ENCODE measurements at places on chromosomes 3 and 15. TPM values are rescaled to one million over a fixed set of nuclear protein-coding genes. Genes with fewer than 3 reads are reported as not detected.
A peak's percentile ranks its signal among the peaks of the same experiment; 100 is the strongest.

Gene ISG20
- 2.9 TPM for total RNA-seq

Gene NLGN1
- 14.8 TPM for total RNA-seq

Gene UBA7
- total RNA-seq: 0.34 TPM

Gene HOMER2
- 26.2 TPM for total RNA-seq

Gene ARL8B
- 25.8 TPM for total RNA-seq

Gene GPR62
- 0.19 TPM for total RNA-seq

Gene CHDH
- 10.3 TPM for total RNA-seq

Gene KIF23
- 77.4 TPM for total RNA-seq

Gene RASA2
- 15.9 TPM for total RNA-seq

- H3K36me3 ChIP-seq: no peaks in the 10 kb centered on the region
- H3K4me3 ChIP-seq: no peak overlapping the region
- no peaks in the 10 kb centered on the region for H3K4me1 ChIP-seq
- no peaks in the 10 kb centered on the region for H3K27me3 ChIP-seq
- no peak overlapping the region for H3K27ac ChIP-seq
Measured at GRCh38 chr15:36964626-36965025, 135.7 kb downstream of the MEIS2 start.

DNA sequence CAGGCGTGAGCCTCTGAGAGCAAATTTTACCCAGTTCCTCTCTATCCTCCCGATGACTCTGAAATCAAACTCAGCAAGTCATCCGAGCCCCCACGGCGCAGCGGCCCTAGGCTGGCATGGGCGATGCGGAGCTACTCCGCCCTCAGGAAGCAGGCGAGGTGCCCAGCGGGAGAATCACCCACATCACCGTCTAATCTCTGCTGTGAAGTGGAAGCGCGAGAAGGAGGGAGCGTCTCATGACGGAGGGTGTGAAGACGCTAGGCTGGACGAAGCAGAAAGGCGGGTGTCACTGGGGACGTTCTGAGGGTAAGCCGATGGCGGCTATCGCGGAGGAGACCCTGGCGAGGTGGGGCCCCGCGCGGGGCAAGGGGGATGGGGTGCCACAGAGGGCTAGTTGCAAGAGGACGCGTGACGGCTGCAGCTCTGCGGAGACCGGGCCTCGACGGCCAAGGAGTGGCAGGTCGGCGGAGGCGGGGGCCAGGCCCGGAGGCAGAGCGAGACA, 9.1 kb upstream of the GNAI2 start:
- no peak overlapping the region for H3K27ac ChIP-seq
- H3K36me3 ChIP-seq: no peaks in the 10 kb centered on the region
- peak overlapping the region; percentile 28 for H3K4me3 ChIP-seq
- no peak for DNase-seq

GRCh38 chr3:56219894-56220805, 248.1 kb downstream of the ERC2 start:
- H3K4me1 ChIP-seq: no peaks in the 10 kb centered on the region
- H3K36me3 ChIP-seq: no peaks in the 10 kb centered on the region
- no peak overlapping the region for H3K27ac ChIP-seq
- no peaks in the 10 kb centered on the region for H3K27me3 ChIP-seq

DNA sequence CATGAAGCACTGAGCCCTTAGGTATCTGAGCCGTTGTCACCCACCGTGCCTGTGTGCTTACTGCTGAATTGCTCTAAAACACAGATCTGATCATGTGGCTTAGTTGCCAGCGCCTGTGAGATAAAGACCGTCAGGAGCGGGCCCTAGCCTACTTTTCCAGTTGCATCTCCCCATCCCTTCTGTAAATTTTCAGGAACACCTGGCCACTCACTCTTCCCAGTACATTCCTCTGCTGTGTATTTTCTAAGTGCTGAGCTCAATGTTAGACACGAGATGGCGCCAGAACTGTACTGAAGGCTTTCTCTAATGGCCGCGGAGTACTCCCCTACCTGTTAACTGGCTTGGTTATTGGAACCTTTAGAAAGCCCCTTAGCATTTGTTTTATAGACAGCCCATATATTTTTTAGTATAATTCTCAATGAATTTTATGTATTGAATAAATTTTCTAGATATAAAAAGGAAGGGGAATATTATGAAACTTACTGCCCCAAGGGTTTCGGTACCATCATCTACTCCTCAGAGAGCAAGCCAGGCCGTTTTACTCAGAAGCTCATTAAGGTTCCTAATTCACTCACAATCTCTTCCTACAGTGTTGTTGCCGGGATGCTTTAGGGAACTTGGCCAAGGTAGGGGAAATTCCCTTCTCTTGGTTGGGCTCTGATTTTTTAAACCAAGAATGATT, 16.7 kb upstream of the WNT7A start:
- no peak overlapping the region for H3K4me3 ChIP-seq
- no peak overlapping the region for H3K27ac ChIP-seq
- no peaks in the 10 kb centered on the region for H3K36me3 ChIP-seq
- DNase-seq: no peak
- H3K4me1 ChIP-seq: peaks cover 13% of the 10 kb centered on the region
- H3K27me3 ChIP-seq: peaks cover 22% of the 10 kb centered on the region

GRCh38 chr3:185251272-185251671, 2.6 kb downstream of the EHHADH start:
- no peak for DNase-seq
- no peak overlapping the region for H3K4me3 ChIP-seq
- no peak overlapping the region for H3K27ac ChIP-seq

DNA sequence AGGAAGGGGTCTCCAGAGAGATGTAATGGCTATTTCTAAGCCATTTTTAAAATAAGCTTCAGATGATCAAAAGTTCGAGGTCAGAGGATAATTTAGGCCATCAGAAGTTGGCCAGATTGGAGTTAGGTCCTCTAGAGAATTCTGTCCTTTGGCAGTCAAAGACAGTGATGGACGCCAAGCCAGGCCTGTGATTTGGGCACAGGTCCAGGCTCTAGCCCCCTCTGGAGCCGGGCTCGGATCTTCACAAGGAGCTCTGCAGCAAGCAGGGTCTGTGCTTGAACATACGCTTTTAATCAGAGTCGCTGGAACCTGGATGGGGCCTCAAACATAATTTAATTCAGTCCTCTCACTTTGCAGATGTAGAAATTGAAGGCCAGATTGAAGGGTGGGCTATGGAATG, 151.4 kb upstream of the BCL6 start:
- no peaks in the 10 kb centered on the region for H3K27me3 ChIP-seq
- H3K36me3 ChIP-seq: no peaks in the 10 kb centered on the region
- no peak for DNase-seq
- no peak overlapping the region for H3K27ac ChIP-seq
- H3K4me1 ChIP-seq: no peaks in the 10 kb centered on the region

GRCh38 chr15:58771621-58772250, 634 bp downstream of the MINDY2 start:
- DNase-seq: no peak
- H3K4me1 ChIP-seq: no peaks in the 10 kb centered on the region
- H3K27me3 ChIP-seq: no peaks in the 10 kb centered on the region
- H3K36me3 ChIP-seq: no peaks in the 10 kb centered on the region

GRCh38 chr15:67922971-67923945, 83.4 kb upstream of the RNU6-1 start:
- no peaks in the 10 kb centered on the region for H3K27me3 ChIP-seq
- H3K36me3 ChIP-seq: no peaks in the 10 kb centered on the region
- no peaks in the 10 kb centered on the region for H3K4me1 ChIP-seq
- no peak overlapping the region for H3K27ac ChIP-seq
- H3K4me3 ChIP-seq: no peak overlapping the region

DNA sequence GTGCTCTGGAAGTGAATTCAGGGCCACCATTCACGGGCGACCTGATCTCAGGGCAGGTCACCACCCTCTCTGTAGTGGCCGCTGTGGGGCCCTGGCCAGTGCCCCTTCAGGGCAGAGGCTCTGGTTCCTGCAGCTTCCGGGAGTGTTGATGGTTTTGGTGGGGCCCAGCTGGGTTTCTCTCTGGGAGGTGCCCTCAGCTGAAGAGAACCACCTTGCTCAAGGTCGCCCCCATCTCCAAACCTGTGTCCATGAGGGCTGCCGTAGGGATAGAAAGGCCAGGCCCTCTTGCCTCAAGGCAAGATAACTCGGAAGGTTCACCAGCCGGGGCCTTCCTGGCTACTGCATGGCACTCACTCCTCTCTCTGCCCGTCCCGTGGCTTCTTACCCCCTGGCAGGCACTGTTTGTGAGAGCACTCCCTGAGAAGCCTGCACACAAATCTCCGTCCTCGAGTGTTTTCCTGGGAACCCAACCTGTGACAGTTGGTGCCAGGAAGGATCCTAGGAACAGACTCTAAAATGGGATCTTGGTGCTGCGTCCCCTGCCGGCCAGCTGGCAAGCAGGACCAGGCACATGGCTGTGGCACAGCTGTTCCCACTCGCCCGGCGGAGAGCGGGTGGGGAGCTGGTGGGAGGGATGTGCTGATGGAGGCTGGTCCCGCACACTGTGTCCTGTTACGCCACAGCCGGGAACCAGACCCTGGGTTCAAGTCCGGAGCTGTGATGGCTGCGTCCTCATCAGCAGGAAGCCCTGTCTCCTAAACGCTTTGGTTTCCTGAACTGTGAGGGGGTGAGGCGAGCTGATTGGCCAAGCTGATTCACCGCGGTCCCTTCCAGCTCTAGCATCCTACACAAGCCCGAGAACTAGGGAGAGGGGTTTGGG, 23.2 kb upstream of the PIGZ start:
- peak; percentile 44 for DNase-seq
- H3K27me3 ChIP-seq: no peaks in the 10 kb centered on the region
- H3K4me1 ChIP-seq: peaks cover 3% of the 10 kb centered on the region
- no peak overlapping the region for H3K27ac ChIP-seq
- no peaks in the 10 kb centered on the region for H3K36me3 ChIP-seq

- no peak overlapping the region for H3K4me3 ChIP-seq
- H3K4me1 ChIP-seq: no peaks in the 10 kb centered on the region
- no peaks in the 10 kb centered on the region for H3K36me3 ChIP-seq
- H3K27ac ChIP-seq: no peak overlapping the region
Measured at GRCh38 chr3:123394391-123395020, 54.4 kb downstream of the ADCY5 start.

DNA sequence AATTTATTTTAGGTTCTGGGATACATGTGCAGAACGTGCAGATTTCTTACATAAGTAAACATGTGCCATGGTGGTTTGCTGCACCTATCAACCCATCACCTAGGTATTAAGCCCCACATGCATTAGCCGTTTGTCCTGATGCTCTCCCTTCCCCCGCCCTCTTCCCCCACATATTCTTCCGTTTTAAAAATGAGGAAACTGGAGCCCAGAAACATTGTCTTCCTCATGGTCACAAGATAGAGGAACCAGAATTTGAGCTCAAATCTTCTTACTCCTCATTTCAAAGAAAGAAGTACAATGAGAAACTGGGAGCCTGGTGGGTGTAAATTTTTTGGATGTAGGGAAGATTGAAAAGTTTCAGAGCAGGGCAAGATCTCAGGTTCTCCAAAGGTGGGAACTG, 56.1 kb upstream of the USP3 start:
- H3K36me3 ChIP-seq: no peaks in the 10 kb centered on the region
- no peaks in the 10 kb centered on the region for H3K27me3 ChIP-seq
- no peak overlapping the region for H3K27ac ChIP-seq
- no peak for DNase-seq
- H3K4me1 ChIP-seq: no peaks in the 10 kb centered on the region

GRCh38 chr15:63995789-63996188, 50.5 kb downstream of the DAPK2 start:
- no peaks in the 10 kb centered on the region for H3K27me3 ChIP-seq
- no peaks in the 10 kb centered on the region for H3K36me3 ChIP-seq
- H3K27ac ChIP-seq: no peak overlapping the region
- no peak overlapping the region for H3K4me3 ChIP-seq
- no peak for DNase-seq
- H3K4me1 ChIP-seq: no peaks in the 10 kb centered on the region

- no peaks in the 10 kb centered on the region for H3K36me3 ChIP-seq
- H3K27me3 ChIP-seq: no peaks in the 10 kb centered on the region
- no peak for DNase-seq
- H3K27ac ChIP-seq: no peak overlapping the region
- H3K4me1 ChIP-seq: no peaks in the 10 kb centered on the region
- no peak overlapping the region for H3K4me3 ChIP-seq
Measured at GRCh38 chr3:57043518-57043917, 16.9 kb upstream of the SPATA12 start.

DNA sequence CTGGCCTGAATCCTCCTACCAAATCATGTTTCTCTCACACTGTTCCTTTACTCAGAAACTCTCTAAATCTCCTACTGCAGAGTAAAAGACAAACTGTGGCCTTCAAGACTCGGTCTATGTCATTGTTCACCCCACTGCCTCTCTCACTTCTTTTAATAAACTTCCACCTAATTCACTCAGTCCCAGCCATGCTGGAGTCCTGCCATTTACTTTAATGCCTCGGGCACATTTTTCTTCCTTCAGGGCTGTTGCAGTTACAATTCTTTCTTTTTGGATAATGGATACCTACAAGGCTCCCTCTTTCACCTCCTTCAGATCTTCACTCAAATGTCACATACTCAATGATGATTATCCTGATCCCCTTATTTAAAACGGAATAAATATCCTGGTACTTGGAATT, 955.6 kb downstream of the ROBO1 start:
- H3K27ac ChIP-seq: no peak overlapping the region
- DNase-seq: no peak
- H3K27me3 ChIP-seq: no peaks in the 10 kb centered on the region
- H3K4me3 ChIP-seq: no peak overlapping the region
- no peaks in the 10 kb centered on the region for H3K4me1 ChIP-seq

DNA sequence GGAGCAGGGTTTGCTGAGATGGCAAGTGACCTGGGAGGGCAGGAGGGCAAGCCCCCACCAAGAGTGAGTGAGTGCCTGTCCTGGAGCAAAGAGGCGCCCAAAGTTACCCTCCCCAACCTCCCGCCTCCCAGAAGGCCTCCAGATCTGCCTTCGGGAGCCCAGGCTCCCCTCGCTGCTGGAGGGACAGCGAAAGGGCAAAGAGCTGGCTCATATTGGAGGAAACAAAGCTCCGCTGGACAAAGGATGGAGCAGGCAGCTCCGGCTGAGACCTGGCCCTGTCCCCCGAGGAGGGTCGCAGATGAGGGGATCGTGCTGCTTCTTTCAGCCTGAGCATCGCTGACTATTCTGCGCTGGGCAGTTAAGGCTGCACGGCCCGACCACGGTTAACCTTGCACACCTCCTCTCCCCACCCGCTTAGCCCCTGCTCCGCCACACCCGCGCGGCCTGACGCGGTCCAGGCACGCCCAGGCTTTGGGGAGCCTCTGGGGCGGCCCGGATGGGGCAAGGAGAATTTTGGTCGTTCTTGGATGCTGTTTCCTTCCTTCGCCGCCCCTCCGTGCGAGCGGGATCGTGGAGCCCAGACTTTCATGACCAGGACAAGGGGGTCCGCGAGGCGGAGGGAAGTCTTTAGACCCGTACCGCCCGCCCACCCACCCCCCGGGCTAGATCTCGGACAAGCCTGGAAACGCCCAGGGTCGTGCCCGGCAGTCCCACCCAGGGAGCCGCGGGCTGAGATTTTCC, 651 bp downstream of the PLCD1 start:
- H3K4me1 ChIP-seq: peaks cover 7% of the 10 kb centered on the region
- no peak overlapping the region for H3K27ac ChIP-seq
- peaks cover 46% of the 10 kb centered on the region for H3K27me3 ChIP-seq
- DNase-seq: peak; percentile 77
- H3K36me3 ChIP-seq: no peaks in the 10 kb centered on the region

- H3K4me1 ChIP-seq: peaks cover 15% of the 10 kb centered on the region
- H3K27me3 ChIP-seq: peaks cover 19% of the 10 kb centered on the region
- H3K4me3 ChIP-seq: no peak overlapping the region
- no peaks in the 10 kb centered on the region for H3K36me3 ChIP-seq
Measured at GRCh38 chr3:52240059-52240885, 1.3 kb upstream of the TWF2 start.

GRCh38 chr15:29635513-29636098, 186.7 kb downstream of the TJP1 start:
- H3K4me1 ChIP-seq: peaks cover 3% of the 10 kb centered on the region
- no peak overlapping the region for H3K27ac ChIP-seq
- H3K27me3 ChIP-seq: no peaks in the 10 kb centered on the region
- H3K36me3 ChIP-seq: no peaks in the 10 kb centered on the region
- DNase-seq: peak; percentile 33
- H3K4me3 ChIP-seq: no peak overlapping the region
